ENCODE measurements at places on chromosomes 3 and 15.

- DNase-seq = no peak
These were observed 124.5 kb upstream of the ATP10A start for GRCh38 chr15:25987638-25988037.

DNA sequence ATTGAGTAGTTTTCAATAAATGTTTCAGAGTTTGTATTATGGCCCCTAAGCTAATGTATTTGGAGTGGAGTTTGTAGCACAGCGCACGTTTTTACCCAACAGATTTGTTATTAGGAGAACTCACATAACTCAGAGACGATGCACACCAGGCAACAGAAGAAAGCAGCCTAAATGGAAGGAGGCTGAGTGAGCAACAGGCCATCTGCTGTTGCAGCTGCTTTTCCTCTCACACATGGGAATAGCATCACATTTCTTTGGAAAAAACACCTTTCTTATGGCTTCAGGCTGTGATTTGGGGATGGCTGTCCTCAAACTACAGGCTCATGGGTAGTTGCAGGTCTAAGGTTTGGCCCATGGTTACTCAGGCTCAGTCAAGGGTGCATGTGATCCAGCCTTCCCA, 469.3 kb upstream of the MCTP2 start:
- no peak for DNase-seq

DNA sequence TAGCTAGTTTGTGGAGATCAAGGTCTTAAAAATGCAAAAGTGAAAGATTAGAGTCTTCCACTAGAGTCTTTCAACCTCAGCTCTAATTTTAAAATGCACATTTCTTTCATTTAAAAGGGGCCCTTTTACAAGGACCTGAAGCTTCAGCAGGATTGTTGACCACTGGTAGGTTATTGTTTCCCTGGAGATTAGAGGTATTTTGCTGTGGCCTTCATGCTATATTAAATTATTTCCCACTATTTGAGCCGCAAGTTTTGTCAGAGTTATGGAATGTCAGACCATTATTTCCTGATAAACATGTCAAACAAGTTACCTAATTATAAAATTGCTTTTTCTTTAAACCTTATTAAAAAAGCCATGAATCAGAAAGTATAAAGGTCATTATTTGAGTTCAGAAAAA, 103.1 kb upstream of the CCNL1 start:
- DNase-seq = no peak

GRCh38 chr15:58748852-58749531, 515 bp downstream of the ADAM10 start:
- DNase-seq = no peak

DNA sequence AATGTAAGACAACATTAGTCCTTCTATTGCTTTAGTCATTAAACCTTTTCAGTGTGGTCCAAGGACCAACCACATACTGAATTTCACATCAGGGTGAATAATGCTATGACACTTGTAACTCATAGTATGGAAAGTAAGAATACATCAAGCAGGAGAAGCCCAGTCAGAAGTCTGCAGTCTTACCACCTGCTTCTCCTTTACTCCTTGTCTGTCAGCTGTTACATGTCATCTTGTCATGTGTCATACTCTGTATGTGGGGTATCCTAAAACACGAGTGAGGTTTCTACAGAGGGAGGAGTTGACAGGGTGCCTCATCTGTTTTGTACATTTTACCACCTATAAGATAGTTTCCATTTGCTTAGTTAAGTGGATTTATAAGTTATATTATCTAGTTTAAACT, 32.8 kb upstream of the EID1 start:
- no peak for DNase-seq

GRCh38 chr15:80599359-80599758, 95.8 kb upstream of the ABHD17C start:
- DNase-seq = no peak

- no peak for DNase-seq
These were observed 8.4 kb downstream of the VWA5B2 start for GRCh38 chr3:184237807-184238206.

DNA sequence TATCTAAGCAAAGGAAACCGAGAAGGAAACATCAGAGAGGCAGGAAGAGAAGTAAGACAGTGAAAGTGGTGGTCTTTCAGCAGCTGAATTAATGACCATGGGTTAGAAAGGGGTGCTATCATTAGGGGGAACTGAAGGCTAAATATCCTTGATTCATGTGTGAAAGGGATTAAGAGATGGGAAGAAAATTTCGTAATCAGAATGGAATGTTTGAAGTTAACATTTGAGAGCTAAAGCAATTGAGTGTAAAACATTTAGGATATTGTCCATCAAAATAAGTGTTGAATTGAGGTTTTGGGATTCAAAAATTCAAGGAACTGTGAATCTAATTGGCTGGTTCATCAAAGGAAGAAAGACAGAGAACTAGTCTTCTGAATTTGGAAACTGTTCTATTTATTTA, 4.1 kb upstream of the ECT2 start:
- no peak for DNase-seq
